Stimulated activated CD4-positive, alpha-beta T cell treated with anti-CD3 and anti-CD28 coated beads, Interleukin-2, amount 100 ng/mL, for 4 hours (primary cell): ENCODE measurements at places on chromosomes 3 and 15.

- peak; percentile 91 for DNase-seq
Measured at GRCh38 chr15:41621200-41622193, 38.7 kb upstream of the MGA start.

- DNase-seq: no peak
Measured at GRCh38 chr3:31748933-31749295, 216.2 kb downstream of the STT3B start.

GRCh38 chr15:91529534-91529933 lies 324.0 kb upstream of the SLCO3A1 start:
- no peak for DNase-seq

DNA sequence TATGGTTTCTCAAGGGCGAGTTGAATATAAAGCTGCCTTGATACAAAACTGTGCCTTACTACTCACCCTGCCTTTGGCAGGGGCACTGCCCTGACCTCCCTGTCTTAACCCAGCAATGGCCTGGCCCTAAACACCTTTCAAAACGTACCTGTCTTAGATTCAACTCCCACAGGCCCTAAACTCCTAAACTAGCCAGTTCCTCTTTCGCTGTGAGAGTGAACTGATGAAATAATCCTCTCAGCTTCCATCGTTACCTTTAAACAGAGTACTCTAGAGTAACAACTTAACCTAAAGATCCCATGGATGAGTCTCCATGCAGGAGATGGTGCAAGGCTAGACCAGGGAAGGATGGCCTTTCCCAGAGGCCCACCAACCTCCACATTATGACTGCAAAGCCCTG lies 133.0 kb upstream of the THBS1 start:
- no peak for DNase-seq

DNA sequence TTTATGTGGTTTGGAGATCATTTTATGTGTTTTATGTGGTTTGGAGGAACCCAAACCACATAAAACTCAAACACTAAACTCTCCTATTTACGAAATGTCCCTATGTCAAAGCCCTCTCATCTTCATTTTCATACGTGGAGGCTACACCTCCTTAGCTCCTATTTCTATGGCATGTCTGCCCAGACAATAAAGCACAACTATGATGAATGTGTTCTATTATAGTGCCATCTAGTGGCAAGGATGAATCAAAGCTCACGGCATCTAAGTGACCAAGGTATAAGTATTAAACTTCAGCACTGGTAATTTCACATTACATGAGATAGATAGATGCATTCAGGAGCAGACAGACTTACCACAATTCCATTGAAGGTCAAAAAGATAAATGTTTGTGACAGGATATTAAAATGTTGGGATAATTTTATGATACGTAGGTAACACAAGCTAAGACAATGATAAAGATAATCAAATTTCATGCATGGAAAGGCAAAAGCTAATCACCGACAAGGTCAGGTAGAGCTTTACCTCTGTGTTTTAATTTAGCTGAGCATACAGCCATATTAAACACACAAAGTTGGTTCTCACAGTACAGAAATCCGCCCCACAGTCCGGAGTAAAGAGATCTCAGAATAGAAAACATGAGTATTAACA lies 130.6 kb upstream of the FHIT start:
- no peak for DNase-seq

- no peak for DNase-seq
Measured at GRCh38 chr3:137061186-137061585, 103.4 kb downstream of the IL20RB start.

DNA sequence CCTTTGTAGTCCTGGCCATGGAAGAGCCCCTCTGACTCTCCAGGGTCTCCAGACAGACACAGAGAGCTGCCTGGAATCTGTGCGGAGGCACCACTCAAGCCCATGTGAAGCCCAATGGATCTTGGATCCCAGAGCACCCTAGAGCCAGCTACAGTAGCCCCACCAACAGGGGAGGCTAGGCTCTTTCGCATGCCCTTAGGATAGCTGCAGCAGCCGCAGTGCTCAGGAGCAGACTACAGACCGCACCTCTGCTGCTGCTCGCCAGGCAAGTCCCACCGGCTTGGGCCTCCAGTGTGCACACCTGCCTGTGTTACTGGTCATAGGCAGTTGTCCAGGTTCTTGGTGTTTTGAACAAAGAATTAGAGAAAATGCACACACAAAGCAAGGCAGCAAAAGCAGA lies 131.6 kb downstream of the SPATA16 start:
- no peak for DNase-seq

DNA sequence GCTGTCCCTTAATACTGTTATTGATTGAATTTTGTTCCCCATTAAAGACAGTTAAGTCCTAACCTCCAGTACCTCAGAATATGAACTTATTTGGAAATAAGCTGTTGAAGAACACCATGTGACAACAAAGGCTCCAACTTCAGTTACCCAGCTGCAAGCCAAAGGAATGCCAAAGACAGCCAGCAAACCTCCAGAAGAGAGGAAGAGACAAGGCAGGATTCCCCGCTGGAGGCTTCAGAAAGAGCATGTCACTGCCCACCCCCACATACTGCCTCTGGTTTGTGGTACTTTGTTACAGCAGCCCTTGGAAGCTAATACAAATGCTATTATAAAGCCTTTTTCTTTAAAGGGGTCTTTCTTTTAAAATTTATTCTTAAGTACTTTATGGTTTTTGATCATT lies 18.4 kb upstream of the NEK10 start:
- no peak for DNase-seq

- no peak for DNase-seq
Measured at GRCh38 chr3:167318306-167318705, 61.8 kb downstream of the ZBBX start.

GRCh38 chr3:141412936-141413354 lies 44.6 kb downstream of the ZBTB38 start:
- no peak for DNase-seq

- no peak for DNase-seq
Measured at GRCh38 chr15:76625267-76625666, 279.9 kb downstream of the SCAPER start.

DNA sequence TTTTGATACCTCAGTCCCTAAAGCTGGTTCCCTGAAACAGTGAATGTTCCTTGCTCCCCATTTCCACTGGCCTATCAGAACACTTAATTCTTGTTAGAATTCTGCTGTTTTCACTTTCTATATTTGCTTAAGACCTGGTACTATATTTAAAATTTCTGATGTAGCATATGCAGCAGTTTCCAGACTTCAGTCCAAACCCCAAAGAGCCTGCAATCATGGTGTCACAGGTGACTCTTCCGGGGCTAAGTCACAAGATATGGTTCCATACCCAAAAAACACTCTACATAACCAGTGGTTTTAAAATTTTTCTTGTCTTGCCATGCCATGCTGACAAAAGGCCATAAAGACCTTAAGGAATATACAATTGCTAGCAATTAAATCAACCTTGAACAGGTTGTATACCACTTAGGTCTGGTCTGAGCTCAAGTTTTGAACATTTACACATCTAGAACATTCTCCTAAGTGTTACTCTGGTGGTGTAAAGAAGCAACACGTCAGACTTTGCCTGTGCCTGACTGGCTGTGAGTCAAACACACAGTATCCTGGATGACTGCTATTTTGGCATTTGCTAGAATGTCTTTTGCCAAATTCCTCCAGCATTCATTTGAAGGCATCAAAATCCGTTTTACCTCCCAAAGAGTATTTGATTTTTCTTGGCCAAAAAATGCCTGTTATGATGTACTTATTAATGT lies 160.0 kb downstream of the FRMD5 start:
- DNase-seq: no peak

DNA sequence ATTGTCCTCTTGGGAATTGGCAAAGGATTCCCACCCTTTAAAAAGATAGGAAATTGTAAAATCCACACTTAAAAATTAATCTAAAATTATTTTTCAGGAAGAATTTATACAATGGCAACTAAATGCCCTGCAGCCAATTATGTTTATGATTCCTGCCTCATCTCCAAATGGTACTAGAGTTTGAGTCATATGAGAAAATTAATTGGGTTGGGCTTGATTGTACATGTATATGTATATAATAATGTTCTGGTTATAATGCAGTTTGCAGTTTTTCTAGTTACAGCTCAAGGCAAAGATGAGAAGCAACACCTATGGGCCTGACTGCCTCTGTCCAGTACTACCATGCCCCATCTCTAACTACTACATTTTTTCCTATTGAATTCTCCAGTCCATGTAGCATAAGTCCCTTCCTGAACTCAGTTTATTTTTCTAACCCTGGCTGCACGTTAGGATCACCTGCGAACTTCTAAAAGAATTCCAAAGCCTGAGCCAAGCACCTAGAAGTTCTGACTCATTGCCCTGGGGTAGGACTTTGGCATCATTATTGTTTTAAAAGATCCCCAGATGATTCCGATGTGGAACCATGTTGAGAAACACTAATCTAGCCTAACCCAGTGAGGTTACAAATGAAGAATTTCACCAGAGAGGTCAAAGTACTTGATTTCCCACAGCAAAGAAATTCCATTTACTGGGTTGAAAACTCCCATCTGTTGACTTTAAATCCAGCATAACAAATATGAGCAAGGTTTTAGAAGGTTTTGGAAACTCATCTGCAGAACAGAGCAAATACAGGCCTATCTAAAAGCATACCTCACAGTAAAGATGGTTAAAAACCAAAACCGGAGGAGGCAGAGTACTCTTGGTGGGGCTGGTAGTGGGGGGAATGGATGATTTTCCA lies 19.4 kb downstream of the TGFBR2 start:
- no peak for DNase-seq

DNA sequence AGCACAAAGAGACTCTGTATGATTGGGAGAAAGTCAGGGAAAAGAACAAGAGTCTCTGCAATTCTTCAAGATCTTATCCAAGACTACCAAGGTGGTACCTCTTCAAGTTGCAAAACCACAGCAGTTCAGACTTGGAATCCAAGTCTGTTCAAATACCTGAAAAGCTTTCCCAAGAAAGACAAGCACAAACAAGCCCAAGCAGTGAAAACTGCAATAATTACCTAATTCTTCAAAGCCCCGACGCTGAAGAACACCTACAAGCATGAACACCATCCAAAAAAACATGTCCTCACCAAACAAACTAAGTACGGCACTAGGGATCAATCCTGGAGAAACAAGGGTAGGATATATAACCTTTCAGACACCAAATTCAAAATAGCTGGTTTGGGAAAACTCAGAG lies 299.3 kb upstream of the ALCAM start:
- DNase-seq: no peak

- no peak for DNase-seq
Measured at GRCh38 chr15:93837450-93837849, 393.9 kb upstream of the MCTP2 start.

- DNase-seq: no peak
Measured at GRCh38 chr15:83431521-83431920, 15.6 kb upstream of the SH3GL3 start.

DNA sequence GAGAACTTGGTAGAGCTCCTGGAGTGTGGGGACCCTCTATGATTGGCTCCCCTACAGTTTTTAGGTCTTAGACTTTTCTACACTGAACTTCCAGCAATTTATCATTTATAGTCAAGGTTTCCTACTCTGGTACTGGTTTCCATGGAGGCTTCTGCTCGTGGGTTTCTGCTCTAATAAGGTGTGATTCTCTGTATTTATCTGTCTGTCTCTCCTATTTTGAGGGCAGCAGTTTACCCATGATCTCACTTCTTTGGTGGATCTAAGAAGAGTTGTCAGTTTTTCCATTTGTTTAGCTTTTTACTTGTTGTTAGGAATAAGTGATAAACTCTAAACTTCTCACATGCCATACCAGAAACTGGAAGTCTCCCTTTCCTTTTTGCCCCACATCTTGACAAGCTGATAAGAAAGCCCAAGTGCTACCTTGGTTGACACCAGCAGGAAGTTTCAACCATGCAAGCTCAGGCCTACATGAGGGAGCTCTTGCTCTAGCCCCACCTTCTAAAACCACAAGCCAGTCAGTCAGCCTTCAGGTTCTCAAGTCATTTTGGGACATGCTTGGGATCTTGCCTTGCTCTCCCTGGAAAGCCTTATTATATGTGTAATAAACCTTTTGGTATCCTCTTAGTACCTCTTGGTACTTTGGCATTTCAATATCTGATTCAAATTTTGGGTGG lies 10.0 kb downstream of the TIMMDC1 start:
- no peak for DNase-seq

DNA sequence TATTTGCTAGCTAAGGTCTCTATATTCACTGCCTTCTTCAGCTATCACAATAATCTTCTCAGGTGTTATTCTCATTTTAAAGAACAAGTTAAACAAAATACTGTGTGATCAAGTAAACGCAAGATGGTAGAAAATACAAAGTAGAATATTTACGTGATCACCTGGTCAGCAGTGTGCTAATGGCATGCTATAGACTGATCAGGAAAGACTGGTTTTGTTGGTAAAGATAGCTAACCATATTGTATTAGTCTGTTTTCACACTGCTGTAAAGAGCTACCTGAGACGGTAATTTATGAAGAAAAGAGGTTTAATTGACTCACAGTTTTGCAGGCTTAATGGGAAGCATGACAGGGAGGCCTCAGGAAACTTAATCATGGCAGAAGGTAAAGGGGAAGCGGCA lies 50.4 kb downstream of the ZBTB38 start:
- no peak for DNase-seq

GRCh38 chr3:195405651-195406050 lies 37.2 kb downstream of the ACAP2 start:
- DNase-seq: no peak

DNA sequence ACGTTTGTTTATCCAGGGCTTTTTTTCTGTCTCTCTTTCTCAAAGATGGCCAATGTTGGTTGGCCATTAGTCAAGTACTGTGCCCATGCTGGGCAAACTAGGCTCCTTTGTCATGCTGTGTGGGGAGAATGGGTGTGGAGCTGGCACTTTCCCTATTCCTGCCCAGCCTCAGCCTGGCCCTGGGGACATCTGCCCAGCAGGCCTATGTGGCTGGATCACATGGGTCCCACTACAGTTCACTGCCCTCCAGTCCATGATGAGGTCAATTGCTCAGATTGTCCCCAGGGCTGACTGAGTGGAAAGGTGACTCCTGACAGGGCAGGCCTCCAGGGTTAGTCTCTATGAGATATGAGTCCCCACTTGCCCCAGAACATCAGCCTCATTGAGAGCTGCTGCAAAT lies 54.4 kb upstream of the HERC1 start:
- DNase-seq: no peak

- no peak for DNase-seq
Measured at GRCh38 chr3:158790901-158791589, 10.8 kb upstream of the MFSD1 start.

- DNase-seq: no peak
Measured at GRCh38 chr3:194231929-194232832, 96.2 kb downstream of the HES1 start.

DNA sequence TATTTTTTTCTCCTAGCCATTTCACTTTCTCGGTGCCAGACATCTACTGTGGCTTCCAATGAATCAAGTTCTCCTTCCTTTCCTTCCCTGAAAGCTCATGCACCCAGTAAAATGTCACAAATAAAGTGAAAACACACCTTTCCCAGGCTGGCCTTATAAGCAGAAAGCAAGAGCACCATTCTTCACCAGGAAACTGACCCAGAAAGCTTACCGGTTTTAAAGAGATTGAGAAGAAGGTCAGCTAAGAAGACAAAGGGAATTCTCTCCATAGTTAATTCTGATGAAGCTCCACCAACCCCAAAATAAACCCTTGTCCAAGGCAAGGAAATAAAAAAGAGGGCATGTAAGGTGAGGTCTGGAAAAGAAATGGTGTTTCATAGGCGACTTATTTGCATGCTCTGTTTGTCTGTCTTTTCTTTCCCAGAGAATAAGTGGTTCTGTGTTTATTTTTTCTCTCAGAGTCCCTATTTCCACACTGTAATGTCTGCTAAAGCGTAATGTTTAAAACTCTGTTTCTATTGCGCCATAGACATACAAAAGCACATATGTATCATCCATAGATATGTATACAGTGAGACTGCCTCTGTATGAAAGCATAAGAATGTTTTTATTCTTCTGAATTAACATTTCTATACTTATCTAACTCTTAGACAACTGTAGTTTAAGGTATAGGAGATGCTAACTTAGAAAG lies 2.8 kb downstream of the LSAMP start:
- no peak for DNase-seq
